ENCODE measurements at places on chromosomes 7 and 10. TPM values are rescaled to one million over a fixed set of nuclear protein-coding genes. Genes with fewer than 3 reads are reported as not detected.

PCLO gene
- 9.9 TPM for total RNA-seq

DNA sequence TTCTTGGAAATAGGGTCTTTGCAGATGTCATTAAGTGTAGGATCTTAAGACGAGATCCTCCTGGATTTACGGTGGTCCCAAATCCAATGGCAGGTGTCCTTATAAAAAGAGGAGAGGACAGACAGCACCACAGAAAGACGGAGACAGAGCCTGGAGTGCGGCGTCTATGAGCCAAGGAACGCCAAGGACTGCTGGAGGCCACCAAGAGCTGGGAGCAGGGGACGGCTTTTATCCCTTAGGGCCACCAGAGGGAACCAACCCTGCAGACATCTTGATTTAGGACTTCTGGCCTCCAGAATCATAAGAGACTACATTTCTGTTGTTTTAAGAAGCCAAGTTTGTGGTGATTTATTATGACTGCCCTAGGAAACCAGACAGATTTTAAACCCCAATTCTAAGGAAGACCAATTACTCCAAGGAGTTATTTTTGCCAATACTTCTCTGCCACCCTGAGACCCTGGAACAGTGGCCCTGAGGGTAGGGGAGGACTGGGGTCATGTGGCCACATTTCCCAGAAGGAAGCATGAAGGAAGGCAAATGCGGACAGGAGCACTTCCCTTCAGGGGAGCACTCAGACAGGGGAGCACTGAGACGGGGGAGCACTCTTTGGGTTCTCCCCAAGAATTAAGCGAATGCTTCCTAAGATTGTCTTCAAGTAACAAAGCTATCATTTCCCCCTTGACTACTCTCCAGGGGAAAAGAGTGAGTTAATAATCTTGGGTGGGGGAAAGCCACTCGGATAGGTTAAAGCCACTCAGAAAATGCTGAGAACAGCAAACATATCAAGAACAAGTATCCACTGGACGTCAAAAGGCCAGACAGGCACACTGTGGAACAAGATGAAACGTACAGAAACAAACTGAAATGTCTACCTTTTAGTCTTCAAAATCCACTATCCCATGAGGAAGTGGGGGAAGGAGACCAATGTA, 67.5 kb downstream of the CHST15 start:
- DNase-seq, result peak; percentile 67

DNA sequence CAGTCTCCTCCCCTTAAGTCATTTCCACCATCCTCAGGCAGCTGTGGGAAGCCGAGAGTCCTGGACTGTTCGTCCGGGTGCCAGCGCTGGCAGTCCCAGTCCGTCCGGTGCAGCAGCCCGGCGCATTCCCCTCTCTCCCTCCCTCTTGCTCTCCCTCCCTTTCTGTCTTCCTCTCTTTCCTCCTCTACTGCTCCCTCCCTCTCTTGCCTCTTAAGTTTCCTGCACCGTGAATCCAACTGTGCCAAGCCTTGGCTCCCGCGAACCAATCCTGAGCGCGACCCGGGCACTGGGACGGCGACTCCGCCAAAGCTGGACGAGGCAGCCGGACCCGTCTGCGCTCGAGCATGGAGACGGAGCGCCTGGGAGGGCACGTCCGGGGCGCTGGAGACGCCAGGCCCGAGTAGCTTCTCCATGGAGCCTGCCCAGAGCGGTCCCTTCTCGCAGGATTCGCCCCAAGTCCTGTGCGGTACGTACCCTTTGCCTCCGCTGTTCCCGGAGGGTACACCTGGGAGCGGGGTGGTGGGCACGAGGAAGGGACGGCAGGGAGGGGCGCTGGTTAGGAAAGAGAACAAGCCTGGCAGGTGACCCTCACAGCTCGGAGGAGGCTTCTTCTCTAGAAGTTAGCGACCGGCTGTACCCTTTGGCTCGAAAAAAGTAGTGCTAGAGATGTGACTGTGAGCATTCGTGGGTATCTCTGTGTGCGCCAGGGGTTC, 1.0 kb downstream of the NXPH1 start:
- DNase-seq, result peak; percentile 40

DNA sequence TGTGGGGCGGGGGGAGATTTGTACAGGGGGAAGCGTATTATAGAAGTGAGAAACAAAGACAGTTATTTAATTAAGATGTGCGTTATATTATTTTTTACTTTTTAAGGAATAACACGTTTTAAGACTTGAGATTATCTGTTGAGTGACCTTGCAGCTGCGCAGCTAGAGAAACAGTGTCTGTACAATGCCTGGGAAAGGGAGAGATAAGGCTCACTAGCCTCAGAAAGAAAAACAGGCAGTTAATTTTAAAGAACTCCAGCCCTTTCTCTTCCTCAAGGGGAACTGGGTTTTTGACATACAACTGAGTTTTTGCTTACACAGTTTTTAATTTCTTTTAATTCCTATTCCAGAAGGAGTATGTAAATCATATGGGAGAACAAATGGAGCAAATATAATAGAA, 50.7 kb downstream of the LMBR1 start:
- no peak for DNase-seq

DNA sequence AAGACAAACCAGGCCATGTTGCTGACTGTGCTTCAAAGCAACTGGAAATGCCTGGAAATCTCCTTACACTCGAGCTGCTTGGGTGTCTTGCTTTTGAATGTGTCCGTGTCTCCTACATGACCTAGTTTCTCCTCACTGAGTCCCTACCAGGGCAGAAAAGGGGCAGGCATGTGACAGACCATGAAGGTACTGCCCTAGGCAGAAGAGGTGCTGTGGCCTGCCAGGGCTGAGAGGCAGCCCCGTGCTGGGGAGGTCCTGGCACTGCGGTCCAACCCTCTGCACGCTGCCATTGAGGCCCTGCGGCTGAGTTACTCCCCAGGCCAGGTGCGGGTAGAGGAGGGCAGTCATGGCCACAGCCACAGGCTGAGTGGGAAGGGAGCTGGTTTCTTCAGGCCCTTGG, 159.3 kb downstream of the LYZL1 start:
- DNase-seq, result no peak

DNA sequence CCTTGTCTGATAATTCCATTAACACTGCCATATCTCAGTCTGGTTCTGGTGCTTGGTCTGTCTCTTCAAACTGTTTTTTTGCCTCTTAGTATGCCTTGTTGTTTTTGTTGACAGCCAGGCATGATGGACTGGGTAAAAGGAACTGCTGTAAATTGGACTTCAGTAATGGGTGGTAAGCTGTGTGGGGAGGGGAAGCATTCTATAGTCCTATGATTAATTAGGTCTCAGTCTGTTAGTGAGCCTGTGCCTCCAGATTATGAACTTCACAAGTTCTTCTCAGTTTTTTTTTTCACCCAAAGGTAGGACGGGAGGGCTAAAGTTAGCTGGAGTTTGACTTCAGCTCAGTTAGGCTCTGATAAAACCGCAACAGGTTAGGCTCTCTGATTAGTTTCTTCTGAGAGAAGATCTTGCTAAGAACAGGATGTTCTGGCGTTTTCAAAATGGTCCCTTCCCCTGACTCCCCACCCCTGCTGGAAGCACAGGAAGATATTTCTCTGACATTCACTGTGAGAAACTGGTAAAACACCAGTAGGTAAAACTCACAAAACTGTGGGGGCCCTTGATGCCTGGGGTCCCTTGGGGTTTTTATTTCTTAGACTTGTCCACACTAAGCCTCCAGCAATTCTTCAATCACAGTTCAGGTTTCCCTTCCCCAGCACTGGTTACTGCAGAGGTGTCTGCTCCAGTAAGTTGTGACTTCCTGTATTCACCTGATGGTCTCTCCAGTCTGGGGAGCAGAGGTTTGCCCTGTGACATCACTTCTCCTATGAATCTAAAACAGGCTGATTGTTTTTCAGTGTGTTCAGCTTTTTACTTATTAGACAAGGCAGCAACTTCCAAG, 43.3 kb upstream of the CCDC71L start:
- no peak for DNase-seq

DNA sequence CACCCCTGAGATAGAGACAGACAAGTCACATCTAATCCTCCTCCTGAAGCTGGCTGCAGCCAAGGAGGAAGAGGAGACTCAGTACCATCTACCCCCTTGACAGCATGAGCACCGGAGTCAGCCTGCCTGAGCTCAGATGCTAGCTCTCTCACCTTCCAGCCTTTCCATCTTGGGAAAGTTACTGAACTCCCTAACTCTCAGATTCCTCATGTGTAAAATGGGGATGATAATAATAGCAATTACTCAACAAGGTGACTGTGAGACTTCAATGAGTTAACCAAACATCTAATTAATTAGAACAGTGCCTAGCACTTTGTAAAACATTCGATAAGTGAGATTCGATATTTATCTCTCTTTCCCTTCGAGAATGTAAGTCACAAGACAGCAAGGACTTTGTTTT, 6.4 kb downstream of the KDM7A start:
- DNase-seq, result no peak

DNA sequence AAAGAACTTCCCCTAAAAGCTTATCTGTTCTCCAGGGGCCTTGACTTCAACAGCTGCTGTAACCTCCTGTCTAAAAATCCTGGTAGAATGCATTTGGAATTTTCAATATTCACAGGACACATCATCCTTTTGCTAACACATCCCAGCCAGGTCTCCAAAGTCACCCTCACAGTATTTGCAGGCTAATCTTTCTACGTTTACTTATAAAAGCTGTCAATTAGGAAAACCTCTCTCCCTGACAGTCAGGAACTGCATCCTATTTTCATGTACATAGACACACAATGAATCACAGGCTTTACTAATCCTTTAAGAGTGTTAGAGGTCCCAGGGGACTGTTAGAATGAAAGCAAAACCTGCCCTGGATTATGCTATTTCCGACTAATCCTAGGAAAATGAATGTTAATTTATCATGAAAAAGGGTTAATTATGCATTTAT, 102.2 kb downstream of the GFRA1 start:
- no peak for DNase-seq

DNA sequence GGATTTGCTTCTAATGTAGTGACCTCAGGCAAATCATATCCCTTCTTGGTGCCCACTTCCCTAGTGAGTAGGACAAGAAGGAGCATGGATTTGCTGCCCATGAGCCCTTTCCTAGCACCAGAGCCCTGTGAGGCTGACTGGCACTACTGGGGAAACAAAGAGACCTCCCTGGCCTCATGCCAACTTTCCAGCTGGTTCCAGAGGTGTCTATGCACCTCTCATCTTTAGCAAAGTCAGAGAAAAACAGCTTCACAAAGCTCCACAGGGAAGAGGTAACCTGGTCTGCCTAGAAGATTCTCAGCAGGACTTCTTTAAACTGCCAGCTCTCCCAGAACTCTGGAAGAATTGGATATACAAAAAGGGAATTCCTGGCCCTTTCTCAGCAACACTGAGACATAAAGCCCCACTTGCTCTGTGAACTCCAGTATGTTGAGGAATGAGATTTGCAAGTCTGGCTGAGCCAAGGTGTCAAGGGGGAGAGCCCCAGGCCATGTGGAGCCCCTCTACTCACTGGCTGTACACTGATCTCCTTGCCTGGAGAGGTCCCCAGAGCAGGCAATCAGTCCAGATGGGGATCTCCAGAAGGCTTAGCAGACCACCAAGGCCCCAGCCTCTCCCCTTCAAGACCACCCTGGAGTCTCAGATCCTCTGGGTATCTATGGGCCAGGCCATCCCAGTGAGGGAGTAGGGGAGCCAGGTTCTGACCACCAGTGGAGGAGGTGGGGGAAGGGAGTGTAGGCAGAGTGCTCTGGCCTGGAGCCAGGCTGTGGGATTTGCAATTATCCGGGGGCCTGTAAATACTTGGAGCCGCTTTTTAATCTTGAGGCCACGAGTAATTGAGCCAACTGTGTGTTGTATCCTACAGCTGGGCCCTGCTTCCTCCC, 24.4 kb upstream of the RBM20 start:
- no peak for DNase-seq

DNA sequence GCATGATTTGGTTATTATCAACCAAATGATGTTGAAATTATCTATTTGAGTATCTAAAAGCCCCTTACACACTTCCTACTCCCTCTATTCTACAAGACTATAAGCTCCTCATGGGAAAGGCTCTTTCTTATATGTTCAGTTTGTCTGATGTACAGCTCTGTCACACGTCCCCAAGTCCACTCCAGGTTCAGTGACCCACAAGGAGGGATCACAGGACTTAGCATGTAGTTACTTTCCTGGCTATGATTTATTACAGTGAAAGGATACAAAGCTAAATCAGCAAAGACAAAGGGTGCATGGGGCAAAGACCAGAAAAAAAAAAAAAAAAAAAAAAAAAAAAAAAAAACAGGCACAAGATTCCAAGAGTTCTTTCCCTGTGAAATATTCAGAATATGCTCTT, 125.6 kb upstream of the TMEM106B start:
- DNase-seq, result no peak

DNA sequence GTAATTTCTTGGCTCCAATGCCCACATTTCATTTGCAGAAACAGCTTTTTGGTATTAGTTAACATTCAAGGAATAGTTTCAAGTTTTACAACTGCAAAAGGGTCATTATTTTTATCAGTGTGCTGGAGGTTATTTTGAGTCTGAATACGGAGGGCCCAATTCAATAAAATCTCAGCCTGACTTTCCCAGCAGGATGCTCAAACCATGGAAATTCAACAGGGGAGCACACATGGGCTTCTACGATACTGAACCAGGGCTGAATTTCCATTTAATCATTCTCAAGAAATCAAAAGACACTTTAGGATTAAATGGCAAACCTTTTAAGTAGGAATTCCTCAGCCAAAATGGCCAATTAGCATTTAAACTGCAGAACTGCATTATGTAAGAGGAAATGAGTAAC, 700.9 kb upstream of the ANKRD30A start:
- no peak for DNase-seq

LIPM gene
- total RNA-seq, result not detected

DNA sequence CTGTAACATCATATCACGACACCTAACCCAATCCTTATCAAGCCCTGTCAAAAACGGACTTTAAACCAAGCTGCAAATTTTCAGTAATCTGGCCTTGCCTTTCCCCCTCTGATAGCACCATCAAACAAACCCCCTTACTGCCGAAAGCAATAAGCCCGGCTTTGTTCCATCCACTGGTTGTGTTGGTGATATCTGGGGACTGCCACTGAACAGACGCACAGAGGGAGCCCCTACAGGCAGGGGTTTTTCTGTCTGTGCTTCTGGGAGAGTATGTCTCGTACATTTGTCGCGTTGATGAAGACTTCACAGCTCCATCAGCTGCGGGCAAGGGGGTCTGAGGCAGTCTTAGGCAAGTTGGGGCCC, 550 bp upstream of the PLAU start:
- no peak for DNase-seq

EN2 gene
- total RNA-seq, result not detected

Data from spleen (tissue), 13 donors.